Fibroblast of skin of right biceps (primary cell): ENCODE measurements at places on chromosomes 1 and 21.

GRCh38 chr1:66438501-66438900 lies 95.5 kb upstream of the SGIP1 start:
- no peak for DNase-seq

GRCh38 chr1:100896481-100896982 lies 642 bp downstream of the SLC30A7 start:
- DNase-seq, result peak; percentile 57

DNA sequence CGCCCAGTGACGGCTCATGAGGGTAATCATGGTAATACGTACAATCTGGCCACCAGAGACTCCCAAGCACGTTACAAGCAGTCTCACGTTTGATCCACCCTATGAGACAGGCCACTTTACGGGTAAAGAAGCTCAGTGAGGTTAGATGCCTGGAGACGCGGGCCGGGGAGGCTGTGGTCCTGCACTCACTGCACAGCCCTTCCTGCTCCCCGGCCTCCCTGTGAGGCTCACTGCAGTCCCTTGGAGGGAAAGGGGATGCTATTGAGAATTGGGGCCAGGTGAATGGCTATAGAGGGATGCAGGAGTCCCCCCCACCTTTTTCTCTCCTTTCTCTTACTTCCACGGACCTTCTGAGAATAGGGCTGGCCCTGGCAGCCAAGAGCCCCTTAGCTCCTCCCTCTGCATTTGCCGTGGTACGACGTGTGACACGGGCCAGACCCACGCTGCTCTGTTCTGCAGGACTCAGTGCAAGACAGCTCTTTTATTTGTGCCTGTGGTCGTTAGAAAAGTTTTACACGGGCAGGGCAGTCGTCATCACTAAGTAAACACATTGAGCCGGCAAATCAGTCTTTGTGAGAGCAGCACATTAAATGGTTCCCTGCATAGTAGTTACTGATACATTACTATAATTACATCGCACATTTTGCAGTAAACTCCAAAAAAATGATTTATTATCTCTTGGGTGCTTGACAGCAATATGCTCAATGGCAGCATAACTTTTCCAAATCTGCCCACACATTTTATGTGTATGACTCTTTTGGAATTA lies 18.8 kb downstream of the KIF26B start:
- DNase-seq, result peak; percentile 52

DNA sequence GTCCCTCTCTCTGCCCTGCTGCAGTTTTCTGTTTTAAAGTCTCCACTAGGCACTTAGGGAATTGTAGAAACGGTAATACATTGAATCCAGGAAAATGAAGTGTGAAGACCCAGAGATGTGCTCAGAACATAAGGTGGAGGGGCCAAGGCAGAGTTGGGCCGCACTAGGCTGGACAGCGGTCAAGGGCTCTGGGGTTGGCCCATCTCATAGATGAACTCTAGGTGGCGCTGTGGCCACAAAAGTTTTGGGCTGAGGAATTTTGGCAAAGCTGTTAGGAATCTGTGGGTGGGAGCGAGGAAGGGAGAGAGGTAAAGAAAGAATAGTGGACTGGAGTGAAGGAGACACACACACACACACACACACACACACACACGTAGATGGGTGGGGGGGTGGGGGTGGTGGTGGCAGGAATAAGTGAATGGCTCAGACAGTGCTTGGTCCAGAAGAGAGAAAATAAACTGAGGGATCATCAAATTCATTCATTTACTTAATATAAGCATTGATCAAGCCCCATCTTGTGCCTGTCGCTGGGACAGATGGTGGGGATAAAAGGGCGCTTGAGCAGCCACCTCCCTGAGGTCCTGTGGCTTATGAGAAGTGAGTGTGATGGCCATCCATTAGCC lies 258.5 kb downstream of the TRABD2B start:
- peak; percentile 57 for DNase-seq

- peak; percentile 42 for DNase-seq
These were observed 32.1 kb downstream of the ALDH9A1 start for GRCh38 chr1:165666152-165666825.

DNA sequence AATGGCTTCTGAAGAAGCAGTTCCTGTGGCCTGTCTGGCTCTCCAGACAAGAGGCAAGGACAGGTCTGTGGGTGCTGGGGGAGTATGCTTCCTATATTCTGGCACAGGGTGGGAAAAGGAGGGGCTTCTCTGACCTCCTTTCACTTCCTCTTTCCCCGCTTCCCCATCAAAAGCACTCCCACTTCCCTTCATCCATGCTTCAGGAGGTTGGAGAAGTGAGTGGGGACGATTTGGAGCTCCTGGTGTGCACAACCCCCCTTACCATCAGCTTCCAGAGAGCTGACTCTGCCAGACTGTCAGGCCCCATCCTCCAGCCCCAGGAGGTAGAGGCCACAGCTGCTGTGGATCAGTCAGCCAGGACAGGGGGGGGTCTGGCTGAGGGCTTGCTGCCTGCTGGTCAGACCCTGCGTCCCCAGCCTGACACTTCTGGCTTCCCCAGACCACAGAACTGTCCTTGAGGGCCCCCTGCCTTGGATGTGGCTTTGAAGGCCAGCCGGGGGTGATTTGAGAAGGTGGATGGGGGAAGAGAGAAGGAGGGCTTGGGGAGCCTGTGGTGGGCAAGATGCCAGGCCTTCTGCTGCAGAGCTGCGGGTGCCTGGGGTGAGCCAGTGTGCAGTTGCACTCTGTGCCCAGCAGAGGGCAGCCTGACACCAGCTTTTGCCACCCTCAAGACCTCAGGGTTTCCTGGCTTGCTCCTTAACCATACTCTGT lies 21.5 kb upstream of the TMEM222 start:
- peak; percentile 96 for DNase-seq

GRCh38 chr1:46642115-46642680 lies 25.6 kb upstream of the MOB3C start:
- DNase-seq, result no peak

GRCh38 chr1:82604524-82604923 lies 803.8 kb downstream of the ADGRL2 start:
- no peak for DNase-seq

DNA sequence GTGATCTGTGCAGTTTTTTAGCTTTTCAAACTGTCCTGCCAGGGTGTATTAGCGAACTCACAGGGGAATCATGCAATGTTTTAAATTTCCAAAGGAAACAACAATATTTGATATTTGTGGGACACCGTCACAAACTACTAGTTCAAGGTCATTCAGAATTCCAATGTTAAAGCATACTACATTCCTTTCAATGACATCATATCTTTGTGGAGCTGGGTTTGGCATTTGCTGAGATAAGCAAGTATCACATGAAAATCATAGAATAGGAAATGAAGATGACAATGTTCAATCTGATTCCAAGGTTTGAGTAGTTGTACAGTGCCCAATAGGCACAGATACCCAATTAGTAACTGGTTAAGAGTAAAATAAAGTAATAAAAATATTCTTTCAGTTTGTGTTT lies 35.6 kb downstream of the NUF2 start:
- peak; percentile 5 for DNase-seq

GRCh38 chr1:200282497-200283122 lies 127.2 kb downstream of the ZNF281 start:
- DNase-seq, result no peak

GRCh38 chr1:53089478-53090226 lies 27.6 kb downstream of the PODN start:
- DNase-seq, result peak; percentile 42

DNA sequence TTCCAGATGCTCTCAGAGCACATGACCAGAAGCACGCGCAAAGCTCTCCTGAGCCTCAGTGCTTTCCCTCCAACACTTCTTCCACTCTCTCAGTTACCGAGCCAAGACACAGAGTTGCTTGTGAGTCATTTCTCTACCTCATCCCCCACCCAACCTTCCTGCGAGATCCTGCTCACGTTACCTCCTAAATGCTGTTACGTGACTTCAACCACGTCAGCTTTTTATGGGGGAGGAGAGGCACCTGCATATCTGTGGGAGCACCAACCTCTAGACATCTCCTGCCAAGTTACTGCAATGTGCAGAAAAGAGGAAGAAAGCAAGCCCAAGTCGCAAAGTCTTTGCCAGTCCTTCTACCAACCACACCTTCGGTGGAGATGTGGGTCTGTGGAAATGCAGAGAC lies 27.2 kb upstream of the ERG start:
- peak; percentile 40 for DNase-seq

GRCh38 chr1:89822109-89822962 lies 1.5 kb downstream of the LRRC8D start:
- no peak for DNase-seq

DNA sequence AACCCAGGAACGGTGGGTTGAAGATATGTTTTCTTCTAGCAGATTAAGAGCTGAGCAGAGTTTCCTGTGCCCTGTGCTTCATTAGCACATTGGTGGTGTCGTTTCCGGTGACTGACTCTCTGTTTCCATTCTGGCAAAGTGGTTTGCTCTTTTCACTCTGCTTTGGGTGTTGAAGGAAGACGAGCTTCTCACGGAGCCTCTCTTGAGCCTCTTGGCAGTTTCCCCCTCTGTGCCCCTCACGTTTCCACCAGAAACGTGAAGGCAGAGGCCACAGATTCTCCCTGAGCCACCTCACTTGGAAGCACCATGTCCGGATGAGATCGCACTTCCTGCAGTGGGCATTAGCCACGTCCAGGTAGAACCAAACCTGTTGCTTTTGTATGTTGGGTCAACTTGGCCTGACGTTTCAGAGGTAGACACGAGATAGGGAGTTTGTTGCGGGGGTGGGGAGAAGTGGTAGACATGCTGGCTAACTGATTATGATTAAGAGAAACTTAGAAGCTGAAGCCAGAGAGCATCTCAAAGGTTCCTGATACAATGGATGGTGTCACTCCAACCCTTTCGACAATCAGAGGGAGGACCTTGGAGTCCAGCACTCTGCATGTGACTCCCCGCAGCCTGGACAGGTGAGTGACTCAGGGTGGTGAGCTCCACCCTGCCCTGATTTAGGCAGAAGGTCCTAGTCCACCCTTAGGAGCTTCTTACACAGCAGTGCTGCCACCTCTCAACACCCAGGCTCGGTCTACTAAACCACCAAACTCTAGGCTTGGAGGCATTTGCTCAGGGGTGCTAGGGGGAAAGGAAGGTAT lies at the start of gene LAX1:
LAX1 (plus strand) TSS at position 155 of the 809 bp plus-strand sequence; CDS start at position 538, 383 bp downstream.
- no peak for DNase-seq

DNA sequence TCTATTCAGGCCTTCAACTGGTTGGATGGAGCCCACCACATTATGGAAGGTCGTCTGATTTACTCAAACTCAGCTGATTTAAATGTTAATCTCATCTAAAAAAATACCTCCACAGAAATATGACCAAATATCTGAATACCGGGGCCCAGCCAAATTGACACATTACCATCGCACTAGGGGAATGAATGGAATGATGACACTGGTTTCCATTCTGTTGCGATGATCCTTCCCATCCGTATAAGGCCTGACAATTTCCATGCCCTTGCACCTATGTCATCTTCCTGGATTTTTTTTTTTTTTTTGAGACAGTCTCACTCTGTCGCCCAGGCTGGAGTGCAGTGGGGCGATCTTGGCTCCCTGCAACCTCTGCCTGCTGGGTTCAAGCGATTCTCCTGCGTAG lies 397.5 kb downstream of the KIF26B start:
- DNase-seq, result peak; percentile 60

DNA sequence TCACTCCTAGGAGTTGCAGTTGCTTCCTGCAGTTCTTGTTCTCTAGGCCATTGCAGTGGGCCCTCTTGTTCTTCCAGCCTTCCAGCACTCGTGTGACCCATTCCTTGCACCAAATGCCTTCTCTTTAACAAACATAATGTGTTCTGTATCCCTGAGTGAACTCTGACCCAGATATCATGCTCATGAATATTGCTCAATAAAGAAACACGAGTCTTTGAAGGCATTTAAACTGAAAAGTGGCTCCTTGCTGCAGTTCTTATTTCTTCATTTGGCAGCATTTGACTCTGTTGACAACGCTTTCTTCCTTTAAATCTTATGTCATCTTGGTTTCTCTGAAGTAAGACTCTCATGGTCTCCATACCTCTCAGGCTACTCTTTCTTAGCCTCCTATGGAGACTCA lies 100.7 kb upstream of the PDE4B start:
- no peak for DNase-seq

DNA sequence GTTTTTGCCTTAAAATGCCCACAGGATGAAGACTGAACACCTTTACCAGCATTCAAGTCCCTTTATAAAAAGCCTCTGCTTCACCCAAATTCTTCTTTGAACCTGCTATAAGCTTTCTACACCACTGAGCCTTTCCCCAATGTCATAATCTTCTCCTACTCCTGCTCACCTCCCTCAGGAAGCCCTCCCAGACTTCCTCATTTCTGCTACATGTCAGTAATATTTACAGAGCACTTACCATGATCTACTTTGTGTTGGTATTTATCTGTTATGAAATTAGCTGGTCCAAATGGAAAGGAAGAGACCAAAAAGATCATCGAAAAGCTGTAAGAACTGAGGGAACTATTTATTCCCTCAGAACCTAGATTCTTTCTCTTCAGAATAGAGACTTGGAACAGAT lies 8.5 kb downstream of the OVGP1 start:
- no peak for DNase-seq

- DNase-seq, result no peak
These were observed 730.0 kb upstream of the B3GALT2 start for GRCh38 chr1:193916452-193916851.

DNA sequence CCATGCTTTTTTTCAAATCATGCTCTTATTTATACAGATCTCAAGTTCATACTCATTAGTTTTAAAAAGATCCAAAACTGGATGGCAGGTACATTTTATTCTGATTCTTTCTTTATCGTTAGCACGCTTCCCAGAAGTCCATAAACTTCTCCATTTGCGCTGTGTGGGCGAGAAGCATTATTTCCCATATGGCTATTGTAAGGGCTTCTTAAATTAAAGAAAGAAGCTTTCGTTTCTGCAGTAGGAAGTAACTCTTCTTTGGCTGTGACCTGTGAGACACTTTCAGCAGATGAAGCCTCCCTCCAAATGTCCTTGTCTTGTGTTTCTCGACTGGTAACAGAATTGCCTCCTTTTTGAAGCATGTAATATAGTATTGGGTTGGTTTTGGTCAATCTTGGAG lies 100.2 kb downstream of the NRIP1 start:
- DNase-seq, result no peak

DNA sequence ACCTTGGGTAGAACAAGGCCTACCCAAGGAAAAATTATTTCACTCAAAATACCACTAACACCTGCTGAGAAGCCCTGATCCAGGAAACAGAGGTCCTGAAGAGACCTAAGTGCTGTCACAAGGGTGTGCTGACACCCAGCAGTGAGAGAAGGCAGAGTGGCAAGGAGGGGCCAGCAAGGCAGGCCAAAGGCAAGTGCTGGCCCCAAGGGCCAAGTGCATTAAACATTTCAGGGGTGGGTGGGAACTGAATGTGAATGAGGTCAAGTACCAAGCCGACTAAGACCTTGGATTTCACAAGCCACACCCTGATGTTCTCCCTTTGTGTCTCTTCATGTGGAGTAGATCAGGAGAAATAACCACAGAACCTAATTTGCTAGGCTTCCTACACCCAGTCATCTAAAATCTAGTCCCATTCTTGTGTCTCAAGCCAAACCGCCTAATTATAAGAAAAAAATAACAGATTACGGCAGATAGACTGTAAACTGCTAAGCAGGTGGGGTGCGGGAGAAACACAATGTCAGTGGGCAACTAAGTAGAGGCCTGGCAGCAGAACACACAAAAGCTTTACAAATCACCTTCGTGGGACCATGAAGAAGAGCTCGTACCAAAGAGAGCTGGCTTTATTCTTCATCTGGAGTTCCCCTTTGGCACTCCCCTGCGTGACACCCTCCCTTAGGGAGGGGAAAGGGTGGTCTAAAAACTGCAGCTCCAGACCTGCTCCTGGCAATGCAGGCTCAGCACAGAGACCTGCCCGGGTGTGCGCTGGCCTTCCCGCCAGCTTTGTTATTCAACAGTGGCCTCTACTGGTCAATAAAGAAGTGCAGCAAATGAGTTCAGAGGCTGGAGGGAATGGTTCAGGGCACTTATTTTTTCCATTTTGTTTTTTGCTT lies 8.7 kb downstream of the UBE2G2 start:
- peak; percentile 52 for DNase-seq

GRCh38 chr1:1976031-1976430 lies 27.6 kb downstream of the CFAP74 start:
- DNase-seq, result no peak

GRCh38 chr1:23909412-23909811 lies 3.8 kb downstream of the CNR2 start:
- DNase-seq, result no peak
